Activated CD4-positive, alpha-beta T cell treated with anti-CD3 and anti-CD28 coated beads, Interleukin-2, amount 50 U/mL, for 16 hours (primary cell): ENCODE measurements at places on chromosomes 6 and 20.

- DNase-seq, result no peak
These were observed 150.8 kb downstream of the PRL start for GRCh38 chr6:22145823-22146677.

DNA sequence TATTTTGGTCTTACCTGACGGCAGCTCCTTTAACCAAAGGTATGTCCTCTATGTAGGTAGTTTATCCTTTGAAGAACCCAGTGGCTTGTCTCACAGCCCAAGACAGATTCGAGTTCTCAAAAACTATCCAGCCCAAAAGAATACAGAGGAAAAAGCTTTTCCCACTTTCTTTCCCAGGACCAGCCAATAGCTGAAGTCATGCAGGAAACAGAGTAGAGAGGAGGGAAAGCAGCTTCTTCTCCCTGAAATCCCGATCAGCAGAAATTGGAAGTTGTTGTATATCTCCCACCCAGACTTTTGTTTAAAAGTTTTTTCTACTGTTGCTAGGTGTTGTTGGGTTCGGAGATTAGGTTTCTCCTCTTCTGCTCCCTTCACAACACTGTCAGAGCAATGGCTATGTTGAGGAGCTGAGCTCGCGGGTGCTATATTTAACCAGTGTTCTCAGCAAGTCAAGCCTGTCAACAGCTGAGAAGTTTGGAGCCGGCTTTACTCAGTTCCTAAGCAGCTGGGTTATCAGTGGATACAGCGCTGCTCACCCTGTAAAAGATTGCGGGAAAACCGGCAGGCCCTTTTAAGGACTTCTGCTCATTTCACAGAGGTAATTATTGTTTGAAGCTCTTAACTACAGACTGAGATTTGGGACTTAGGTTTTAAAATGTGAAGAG is at the start of gene FILIP1:
TSS of gene FILIP1 (minus strand) at position 401 of the 665 bp plus-strand sequence. CDS start 78,828 bp downstream, outside the sequence.
- DNase-seq, result no peak

DNA sequence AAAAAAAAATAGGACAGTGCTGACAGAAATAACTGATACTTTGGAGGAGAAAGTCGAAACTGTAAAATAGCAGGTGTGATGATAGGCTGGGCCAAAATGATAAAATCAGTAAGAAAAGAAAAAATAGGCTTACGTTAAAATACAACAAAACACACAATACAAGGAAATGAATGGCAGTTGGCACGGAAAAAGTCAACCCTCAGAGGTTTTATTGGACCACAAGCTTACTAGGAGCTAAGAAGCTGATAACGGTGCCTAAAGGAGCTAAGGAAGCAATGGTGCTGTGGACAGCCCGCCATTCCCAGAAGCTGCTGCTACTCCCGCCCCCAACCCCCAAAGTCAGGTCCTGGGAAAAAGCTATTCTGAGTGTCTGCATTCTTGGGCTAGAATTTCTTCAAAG is 55.9 kb upstream of the RNF146 start:
- no peak for DNase-seq

- no peak for DNase-seq
These were observed 226.7 kb downstream of the LMBRD1 start for GRCh38 chr6:69570106-69570505.

DNA sequence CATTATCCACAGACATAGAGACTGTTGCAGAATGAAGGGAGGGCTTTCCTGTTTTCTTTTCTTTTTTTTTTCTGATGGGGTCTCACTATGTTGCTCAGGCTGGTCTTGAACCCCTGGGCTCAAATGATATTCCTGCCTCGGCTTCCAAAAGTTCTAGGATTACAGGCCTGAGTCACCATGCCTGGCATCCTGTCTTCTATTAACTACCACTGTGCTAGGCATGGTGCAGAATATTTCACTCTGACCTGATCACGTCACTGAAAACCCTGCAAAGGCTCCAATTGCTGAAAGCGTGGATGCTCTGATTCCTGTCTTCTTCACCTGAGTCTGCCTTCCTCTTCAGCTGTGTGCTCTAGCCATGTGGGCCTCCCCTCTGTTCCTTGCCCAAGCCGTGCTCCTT is 8.5 kb upstream of the DNMT3B start:
- no peak for DNase-seq

- no peak for DNase-seq
These were observed 32.1 kb upstream of the IYD start for GRCh38 chr6:150336708-150337107.

- no peak for DNase-seq
These were observed 235.8 kb downstream of the GMPR start for GRCh38 chr6:16473908-16474771.

GRCh38 chr6:160858886-160859285 is 132.7 kb upstream of the MAP3K4 start:
- DNase-seq, result no peak

GRCh38 chr6:141041596-141042087 is 1091.1 kb upstream of the GJE1 start:
- no peak for DNase-seq

DNA sequence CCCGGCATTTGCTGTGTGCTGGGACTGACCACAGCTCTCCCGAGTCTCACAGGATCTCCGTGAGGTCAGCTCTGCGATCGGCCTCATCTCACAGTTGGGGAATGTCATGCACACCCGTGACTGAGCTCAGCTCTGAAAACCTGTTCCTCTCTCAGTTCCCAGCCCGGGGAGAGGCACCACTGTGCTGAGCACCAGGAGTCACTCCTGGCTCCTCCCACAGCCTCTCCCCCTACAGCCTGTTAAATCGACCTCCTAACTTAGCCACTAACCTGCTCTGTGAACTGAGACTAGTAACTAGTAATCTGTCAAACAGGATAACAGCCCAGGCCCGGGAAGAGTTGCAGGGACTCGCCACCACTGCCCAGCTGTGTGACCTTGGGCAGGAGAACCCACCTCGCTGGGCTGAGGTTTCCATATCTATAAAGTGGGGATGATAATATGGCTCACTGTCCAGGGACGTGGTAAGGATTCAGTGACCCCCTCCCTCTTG is 20.1 kb upstream of the NOL4L start:
- DNase-seq, result no peak
